ENCODE measurements at places on chromosomes 12 and 14.

DNA sequence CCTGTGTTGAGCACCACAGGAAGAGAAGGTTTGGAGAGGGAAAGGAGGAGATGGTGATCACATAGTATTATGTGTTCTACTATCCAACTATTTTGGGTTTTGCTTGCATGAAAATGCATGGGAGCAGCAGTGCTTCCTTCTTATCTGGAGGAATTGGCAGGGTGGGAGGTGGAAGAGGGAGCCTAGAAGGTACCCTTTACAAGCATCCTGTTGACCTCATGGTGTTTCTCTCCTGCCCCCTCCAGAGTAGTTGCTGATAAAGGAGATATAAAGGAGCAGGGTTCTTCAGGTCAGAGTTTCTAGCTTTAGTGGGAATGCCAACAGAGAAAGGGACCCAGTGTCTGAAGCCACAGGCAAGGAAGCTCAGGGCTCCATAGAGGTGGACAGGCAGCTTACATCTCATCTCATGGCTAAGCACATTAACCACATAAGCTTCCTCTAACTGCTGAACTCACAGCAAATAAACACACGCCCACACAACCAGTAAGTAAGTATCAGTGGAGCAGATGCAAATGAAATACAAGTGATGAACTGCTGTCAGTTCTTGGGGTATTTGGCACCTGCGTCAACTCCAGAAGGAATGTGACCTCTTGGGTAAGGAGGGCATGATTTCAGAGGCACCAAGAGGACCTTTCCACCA, 174.2 kb upstream of the SLC38A2 start:
- DNase-seq = no peak

DNA sequence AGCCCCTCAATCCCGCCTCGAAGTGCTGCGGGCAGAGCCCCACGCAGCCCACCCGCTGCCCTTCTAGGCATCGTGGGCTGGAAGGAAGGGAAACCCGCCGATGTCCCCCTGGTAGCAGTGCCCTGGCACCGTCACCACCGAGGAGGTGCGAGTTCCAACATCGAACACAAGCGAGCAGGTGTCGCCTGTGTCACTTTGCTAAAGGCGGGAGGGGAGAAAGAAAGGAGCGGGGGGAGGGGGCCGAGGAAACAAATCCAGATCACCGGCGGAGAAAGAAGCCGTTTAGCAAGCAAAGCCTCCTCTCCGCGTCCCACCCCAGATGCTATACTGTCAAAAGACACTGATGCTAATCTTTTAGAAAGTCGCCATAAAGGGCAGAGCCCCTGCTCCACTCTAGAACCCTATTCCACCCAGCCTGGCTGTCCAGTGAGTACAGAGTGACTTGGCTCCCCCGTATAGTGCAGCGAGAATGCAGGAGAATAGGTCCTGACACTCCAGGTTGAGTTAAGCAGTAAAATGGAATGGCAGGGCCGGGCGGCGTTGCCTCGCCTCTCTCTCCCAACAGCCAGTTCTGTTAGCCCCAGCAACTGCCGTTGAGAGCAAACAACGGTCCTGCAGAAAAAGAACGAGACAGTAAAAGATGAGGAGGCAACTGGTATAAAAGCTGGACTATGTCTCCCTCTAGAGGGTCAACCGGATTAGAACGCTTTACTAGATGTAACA, 67.9 kb upstream of the USP15 start:
- no peak for DNase-seq

GRCh38 chr12:108287227-108287626, 51.9 kb downstream of the CMKLR1 start:
- no peak for DNase-seq

DNA sequence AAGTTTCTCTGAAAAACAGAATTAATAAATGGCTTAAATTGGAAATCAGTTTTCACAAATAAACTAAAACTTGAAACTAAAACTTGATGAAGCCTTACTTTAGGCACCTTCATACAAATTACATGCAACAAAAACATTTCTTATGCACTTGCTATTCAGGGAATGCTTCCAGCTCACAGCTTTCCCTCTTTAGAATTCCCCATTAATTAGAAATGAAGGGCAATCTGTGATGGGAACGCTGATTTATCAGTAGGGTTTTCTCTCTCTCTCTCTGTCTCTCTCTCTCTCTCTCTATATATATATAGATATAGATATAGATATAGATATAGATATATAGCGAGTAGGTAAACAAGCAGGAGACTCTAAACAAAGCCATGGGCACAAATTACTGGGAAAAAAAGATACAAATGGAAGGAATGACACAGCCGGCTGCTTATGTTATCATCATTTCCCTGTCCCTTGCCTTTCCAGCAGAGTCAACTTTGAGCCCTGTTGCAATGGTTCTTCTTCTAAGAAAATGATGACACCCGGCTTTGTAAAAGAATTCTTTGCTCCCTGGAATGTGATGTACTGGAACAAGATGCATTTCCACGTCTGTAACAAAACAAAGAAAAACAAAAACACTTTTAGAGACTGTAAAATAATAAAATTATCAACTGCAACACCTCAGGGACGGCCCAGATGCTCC, 1121.6 kb upstream of the TMEM132C start:
- no peak for DNase-seq

DNA sequence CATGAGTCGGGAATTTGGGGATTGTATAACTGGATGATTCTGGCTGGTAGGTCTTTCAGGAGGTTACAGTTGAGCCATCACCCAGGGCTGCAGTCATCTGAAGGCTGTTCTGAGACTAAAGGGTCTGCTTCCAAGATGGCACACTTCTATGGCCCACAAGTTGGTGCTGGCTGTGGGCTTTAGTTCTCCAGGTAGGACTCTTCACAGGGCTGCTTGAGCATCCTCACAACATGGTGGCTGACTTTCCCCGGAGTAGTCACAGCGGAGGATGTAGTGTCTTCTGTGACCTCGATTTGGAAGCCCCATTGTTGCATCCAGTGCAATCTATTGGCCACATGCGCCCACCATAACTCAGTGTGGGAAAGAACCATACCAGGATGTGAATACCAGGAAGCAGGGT, 14.4 kb downstream of the PHETA1 start:
- DNase-seq = no peak

GRCh38 chr12:125220404-125221273, 155.4 kb downstream of the AACS start:
- DNase-seq = no peak

DNA sequence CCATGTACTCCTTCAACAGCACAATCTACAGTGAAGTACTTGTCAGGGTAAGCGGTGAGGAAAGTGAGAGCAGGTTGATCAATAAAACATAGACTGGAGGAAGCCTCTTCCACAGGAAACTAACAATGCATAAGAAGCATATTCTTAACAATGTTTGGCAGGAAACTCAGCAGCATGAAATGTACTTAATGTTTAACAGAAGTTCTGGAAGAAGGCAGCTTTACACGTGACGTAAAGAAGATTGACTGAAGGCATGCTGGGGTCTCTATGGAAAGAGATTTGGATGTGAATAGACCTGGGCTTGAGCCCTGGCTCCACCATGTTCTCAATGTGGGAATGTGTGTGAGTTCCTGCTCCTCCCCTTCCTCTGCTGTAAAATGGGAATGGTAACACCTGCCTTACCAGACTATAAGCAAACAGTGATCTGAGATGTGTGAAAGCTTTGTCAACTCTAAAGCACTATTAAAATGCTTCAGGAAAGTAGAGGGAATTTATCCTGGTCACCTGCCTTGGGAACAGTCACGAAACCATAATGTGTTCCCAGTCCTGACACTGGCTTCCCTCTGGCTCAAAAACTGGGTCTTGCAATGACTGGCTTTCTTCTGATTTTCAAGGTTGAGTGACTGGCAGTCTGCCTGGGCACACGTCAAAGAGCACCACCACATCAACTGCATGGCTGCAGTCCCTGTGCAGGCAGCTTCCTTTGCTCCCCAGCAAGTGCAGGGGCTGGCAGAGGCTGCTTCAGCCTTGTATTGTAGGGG, 384.6 kb downstream of the APAF1 start:
- no peak for DNase-seq

DNA sequence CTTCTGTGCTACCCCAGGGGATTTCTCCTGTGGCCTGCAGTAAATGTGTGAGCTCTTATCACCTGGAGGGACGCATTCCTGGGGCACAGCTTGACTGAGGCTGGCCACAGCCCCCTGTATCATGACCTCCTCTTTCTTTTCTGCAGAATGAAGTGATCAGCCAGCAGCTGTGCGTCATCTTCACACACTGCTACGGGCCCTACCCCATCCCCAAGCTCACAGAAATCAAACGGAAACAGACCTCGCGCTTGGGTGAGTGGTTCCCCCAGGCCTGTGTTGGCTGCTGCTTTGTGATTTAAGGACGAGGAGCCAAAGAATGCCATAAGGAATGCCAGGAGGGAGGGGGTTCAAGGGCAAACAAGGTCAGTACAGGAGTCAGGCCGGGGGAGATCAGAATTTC, 50.5 kb upstream of the PWP1 start:
- no peak for DNase-seq

DNA sequence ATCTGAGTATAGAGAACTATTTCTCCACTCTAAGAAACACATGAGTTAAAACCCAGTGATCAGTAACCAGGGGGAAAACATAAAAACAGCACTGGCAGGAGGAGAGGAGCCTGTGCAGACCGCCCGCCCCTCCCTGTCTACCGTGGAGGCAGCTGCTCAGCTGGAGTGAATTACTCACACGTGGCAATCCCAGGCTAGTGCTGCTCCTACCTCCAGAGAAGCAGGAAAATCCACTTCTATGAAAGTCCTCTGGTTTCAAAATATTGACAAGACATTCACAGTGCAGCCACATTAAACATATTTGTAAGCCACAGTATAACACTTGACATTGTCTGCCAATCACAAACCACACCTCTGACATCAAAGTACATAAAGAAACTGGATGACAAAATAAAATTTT, 16.7 kb downstream of the TMEM132D start:
- no peak for DNase-seq

- no peak for DNase-seq
Measured at GRCh38 chr12:121154793-121155375, 22.2 kb downstream of the P2RX7 start.

- no peak for DNase-seq
Measured at GRCh38 chr12:95203487-95204030, 13.7 kb downstream of the FGD6 start.

DNA sequence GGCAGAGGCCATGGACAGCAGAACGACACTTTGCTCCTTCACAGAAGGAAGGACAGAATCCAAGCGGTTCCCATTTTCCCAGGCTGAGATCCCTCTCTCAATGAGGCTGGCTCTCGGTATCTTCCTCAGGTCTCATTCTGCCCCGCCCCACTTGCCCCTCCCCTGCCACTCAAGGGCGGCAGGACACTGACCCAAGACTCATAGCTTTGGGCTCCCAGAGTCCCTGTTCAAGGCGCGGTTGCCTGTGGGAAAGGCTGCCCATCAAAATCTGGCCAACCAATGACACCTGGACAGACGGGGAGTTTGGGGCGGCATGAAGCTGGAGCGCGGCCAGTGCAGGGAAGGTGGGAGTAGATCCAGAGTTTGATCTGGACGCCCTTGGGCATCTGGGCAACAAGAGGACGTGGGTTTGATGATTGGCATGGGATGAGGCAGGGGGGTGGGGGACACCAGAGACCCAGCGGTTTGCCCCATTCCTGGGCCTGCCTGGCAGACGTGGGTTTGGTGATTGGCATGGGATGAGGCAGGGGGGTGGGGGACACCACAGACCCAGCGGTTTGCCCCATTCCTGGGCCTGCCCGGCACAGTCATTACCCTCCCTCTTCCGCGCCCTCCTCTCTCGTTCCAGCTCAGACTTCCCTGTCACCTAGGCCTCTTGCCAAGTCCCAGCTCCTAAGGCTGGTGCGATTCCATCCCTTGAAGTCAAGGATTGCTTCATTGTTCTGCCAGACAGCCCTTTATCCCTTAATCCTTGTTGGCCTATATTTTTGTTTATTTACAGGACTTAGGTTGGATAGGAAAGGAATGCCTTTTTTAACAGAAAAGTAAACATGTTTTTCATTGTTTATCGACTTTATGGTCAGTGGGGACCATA, 92.1 kb downstream of the NINJ2 start:
- no peak for DNase-seq

GRCh38 chr12:50174971-50175715, 8.0 kb upstream of the CERS5 start:
- no peak for DNase-seq

- no peak for DNase-seq
Measured at GRCh38 chr14:78016532-78016931, 153.6 kb upstream of the NRXN3 start.

DNA sequence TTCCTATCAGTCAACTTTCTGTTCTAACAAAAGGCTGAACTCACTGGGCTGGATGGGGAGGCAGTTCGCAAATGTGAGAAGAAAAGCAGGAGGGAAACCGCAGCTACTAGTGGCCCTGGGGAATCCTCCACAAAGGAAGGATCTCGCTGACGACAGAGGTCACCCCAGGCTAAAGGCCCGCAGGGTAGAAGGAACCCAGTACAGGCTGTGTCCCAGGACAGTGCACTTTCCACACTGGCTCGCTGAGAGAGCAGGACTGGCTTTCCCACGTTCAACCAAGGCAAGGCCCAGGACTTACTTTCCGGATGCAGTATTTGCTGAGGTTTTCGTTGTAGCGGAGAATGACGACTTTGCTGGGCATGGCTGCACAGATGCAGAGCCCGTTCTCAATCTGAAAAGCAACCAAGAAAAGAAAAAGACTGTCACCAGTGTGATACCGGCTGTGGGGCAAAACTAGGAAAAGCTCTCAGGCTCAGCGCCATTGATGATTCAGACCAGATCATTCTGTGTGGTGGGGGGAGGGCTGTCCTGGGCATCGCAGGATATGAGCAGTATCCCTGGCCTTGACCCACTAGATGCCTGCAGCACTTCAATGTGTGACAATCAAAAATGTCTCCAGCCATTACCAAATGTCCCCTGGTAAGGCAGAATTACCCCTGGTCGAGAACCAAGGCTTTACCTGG, 36.3 kb downstream of the PRKAB1 start:
- no peak for DNase-seq

DNA sequence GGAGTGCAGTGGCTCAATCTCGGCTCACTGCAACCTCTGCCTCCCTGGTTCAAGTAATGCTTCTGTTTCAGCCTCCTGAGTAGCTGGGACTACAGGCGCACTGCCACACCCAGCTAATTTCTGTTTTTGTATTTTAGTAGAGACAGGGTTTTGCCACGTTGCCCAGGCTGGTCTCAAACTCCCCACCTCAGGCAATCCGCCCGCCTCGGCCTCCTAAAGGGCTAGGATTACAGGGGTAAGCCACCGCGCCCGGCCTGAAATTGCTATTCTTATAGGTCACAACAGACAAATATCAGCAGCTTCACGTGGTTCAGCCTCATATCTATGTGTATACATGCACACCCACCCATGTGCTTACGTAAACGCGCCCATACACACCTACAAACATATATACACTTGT, 23.6 kb downstream of the BATF start:
- no peak for DNase-seq
